Left renal pelvis (tissue), 4 donors: ENCODE measurements at places on chromosomes 4 and X.

GRCh38 chrX:133923548-133923947 is 61.8 kb downstream of the GPC3 start:
- no peak for DNase-seq

DNA sequence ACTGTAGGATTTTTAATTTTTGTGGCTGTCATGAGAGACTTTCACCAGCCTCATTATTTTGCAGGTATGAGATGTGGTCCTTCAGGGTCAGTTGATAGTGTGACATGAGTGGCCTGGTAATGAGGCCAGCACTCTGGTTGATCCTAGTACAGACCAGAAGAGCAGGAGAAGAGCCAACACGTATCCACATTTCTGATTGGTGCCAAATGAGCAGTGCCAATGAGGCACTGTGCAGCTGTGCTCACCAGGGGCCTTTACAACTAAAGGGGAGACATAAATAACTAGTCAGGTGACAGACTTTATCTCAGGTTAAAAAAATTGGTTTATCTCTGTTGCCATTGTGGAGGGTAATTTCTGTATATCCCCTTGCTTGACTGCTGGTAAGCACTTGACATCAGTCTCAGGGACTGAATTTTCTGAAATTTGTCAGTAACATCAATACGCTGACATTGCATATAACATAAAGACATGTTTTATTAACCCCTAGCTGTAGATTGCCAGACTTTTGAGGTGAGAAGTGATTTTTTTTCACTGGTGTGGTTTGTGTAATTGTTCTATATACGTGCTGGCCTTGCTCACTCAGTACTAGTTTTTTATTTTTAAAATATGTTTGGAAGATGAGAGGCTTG is 101.2 kb downstream of the AFF1 start:
- no peak for DNase-seq

DNA sequence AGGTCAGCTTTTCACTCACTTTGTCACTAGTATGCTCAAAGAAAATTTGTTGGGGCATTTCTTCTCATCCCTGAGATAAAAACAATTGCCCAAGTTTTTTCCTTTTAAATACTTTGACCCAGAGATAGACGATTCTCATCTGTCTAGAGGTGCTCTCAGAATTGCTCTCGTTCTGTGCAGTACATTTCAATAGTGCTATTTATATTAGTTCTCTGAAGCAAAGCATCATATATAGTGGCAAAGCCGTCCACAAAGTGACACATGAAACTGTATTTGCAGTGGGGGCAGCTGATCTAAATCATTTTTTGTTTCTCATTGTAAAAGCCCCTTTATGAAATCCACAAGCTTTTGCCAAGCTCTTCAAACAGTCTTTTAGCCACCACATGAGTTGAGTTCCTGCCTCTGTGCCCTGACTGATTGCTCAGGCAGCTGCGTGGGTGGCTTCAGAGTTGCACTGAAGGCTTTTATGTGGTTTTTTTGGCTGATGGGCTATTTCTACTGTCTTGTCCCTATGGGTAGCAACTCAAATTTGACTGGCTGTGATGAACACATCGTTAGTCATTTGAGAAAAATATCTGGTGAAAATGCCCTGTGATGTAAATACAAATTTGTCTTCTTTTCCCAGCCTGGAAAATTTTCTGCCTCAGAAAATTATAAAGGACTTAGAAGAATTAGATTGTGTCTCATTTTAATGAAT is 119.1 kb upstream of the OTUD4 start:
- no peak for DNase-seq

DNA sequence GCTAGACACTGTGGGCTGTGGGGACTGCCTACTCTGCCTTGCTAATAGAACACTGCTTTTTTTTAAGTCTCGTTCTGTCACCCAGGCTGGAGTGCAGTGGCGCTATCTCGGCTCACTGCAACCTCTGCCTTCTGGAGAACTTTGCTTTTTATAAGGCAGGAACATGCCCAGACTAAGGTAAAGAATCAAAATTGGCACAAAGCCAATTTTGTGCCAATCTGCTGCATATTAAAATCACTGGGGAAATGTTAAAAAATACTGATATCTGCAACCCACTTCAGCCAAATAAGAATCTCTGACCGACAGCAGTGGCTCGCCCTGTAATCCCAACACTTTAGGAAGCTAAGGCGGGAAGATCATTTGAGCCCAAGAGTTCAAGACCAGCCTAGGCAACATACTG is 36.5 kb upstream of the CEP135 start:
- DNase-seq = no peak

GRCh38 chr4:113872426-113873260 is 106.8 kb downstream of the ARSJ start:
- DNase-seq = no peak

DNA sequence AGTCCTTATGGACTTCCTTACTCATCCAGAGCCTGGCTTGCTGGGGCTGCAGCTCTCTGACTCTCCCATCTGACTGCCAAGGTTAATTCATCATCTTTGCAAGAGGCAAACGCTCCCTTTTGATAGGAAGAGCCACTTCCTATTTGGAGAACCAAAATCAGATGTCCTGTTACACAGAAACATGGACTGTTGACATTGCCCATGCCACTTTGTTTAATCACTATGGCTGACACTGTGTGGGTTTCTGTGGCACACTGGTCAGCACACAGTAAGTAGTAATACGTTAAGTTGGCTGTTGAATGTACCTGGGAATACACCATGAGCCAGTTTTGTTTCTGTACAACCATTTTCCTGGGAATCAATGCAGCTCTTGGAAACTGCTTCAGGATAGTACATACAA is 45.1 kb upstream of the TMEM33 start:
- DNase-seq = no peak
